Endothelial cell (in vitro differentiated cells): ENCODE measurements at places on chromosomes 16 and 17.

DNA sequence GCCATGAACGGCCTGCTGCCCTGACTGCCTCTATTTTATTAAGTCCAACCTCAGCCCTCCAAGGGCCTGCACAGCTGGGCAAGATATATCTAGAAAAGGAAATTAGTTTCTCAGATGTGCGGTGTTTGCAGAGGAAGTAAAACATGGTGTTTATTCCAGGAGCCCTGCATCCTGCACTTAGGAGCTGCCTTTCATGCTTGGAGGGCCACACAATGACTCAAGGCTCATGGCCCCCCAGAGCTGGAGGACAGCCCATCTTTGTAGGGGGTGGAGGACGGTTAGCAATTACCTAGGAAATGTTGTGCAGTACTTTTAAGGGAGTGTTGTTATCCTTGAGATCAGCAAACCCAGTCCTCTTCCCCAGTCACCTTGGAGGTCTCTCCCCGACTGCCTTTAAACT is 80.5 kb downstream of the COPRS start:
- DNase-seq: no peak

DNA sequence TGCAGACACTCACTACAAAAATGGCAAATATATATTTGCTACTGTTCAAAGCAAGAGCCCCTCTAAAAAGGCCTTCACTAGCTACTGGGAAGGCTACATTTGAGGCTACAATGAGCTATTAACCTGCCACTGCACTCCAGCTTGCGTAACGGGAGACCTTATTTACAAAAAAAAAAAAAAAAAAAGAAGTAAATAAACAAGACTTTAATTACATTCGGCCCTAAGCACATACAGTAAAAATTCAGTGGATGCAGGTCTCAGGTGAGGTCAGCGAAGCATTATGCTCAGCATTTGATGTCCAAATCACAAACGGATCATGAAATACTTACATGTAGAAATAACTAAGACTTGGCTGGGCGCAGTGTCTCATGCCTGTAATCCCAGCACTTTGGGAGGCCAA is 26.7 kb upstream of the LCMT1 start:
- no peak for DNase-seq

- no peak for DNase-seq
These were observed 8.9 kb upstream of the TIMP2 start for GRCh38 chr17:78933959-78934568.

DNA sequence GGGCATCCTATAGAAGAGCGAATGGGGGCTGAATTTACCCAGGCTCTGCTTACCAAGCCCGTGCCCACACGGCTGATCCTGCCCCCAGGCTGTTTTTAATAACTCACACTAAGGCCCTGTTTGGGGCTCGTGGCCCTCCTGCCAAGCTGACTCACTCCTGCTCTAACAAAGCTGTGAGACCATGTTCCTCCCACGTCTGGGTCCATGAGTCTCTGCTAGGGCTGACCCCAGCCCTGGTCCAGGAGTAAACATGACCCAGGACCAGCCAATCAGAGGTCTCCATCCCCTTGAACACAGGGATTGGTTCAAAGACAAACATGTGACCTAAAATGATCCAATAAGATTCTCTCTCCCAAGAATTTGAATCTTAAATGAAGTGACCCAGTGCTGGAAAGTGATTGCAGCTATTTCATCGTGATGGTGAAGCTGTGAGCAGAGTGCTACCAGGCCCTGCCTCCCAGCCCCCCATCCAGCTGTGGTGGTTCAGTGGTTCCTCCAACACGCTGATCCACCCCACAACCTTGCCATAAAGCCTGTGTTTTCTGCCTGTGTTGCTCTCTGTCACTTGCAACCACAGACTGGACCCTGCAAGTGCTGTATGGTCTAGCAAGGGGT is 57.2 kb downstream of the C16orf82 start:
- no peak for DNase-seq

GRCh38 chr17:69042308-69042707 is 18.4 kb downstream of the ABCA9 start:
- DNase-seq: no peak

DNA sequence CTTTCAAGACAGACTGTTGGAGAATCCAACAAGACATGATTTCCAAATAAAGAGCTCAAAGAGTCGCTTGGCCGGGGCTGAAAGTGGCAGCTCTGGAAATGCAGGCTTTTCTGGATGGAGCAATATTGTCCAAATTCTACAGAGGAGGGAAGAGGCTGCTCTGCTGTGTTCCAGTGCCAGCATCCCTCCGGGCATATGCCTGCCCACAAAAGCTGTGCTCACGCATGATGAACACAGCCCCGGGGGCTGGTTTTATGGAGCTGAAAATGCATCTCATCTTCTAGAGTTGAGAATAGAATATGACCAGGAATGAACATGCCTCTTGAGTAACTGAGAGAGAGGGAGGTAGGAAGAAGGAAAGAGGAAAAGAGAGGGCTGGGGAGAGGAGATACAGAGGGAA is 74.7 kb upstream of the TOX3 start:
- DNase-seq: no peak

GRCh38 chr16:55592306-55592705 is 25.8 kb downstream of the CAPNS2 start:
- no peak for DNase-seq

DNA sequence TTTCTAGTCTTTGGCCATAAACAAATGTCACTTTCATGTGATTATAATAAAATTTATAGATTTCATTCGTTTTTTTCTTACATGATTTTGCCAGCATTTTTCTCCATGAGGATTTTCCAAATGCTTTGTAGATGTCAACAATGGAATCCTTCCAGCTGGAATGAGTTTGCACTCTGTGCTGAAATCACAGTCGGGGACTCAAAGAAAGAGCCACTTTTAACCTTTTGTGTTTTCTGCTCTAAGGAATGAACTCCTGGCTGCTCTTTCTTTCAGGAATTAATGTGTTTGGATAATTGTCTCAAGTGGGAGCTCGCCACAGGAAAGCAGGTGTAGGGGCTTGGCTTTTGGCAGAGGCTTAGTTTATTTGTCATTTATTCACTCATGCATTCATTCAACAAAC is 372.3 kb upstream of the SALL1 start:
- no peak for DNase-seq

DNA sequence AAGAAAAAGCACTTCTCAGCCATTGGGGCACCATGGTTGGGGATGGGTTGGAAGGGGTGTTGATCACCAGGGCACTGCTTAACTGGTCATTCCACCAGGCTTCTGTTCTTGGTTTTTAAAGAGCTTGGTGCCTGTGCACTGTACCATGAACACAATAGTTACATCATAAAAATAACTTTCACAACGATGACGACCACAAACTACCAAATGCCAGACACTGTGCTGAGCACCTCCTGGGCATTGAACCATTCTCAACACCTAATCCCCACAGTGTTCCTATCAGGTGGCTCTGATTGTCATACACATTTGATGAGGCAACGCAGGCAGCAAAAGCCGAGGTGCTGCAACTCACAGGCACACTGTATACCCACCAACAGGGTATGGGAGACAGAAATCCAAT is 208.0 kb downstream of the FOXL1 start:
- no peak for DNase-seq

DNA sequence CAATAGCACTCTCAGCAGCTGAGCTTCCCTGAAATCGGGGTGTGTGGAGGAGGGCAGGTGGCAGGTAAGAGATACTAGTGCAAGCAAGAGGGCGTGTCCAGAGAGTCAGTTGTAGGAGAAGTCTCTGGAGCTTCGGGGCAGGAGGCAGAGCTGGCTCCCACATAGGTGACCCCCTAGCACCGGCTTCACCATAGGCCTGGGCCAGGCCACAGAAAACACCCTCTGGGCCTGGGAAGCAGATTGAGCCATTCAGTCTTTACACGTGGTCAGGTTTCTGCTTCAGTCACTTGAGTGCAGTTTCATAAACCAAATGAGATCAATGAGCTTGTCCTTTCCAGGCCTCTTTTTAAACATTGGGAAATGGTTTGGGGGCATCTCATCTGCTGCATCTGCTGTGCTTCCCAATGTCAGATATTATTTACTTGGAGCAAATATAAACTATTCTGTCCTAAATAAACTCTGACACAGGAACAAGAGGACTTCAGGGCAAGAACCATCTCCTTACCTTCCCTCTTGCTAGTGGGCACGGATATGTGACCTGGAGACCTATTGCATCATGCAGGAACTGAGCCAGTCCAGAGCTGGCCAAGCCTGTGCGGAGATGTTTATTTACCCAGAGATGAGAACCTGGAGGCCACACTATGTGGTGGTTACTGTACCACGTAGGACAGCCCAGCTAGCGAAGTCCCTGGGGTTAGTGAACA is 16.1 kb downstream of the CCR7 start:
- DNase-seq: no peak

GRCh38 chr16:87006789-87007745 is 310.1 kb downstream of the C16orf95 start:
- no peak for DNase-seq

- DNase-seq: no peak
These were observed 70.4 kb downstream of the MMD start for GRCh38 chr17:55351226-55351625.

- no peak for DNase-seq
These were observed 202.8 kb upstream of the C16orf82 start for GRCh38 chr16:26863931-26864330.

DNA sequence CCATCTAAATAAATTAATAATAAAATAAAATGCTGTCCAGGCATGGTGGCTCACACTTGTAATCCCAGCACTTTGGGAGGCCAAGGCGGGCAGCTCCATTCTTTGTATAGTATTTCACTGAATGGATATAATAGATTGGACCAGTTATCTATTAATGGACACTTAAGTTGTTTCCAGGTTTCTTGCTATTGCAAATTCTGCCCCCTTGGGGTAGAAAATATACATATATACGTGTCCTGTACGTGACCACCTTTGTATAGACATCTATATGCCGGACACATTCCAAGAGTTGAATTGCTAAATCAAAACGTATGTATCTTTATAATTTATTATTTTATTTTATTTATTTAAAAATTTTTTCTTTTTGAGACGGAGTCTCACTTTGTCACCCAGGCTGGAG is 3.9 kb upstream of the EXOC7 start:
- no peak for DNase-seq

- no peak for DNase-seq
These were observed 681 bp upstream of the TRAP1 start for GRCh38 chr16:3718019-3718391.

- no peak for DNase-seq
These were observed 49.2 kb downstream of the NXPH3 start for GRCh38 chr17:49624896-49625295.
